ENCODE measurements at places on chromosomes 4 and X.

GRCh38 chr4:1767061-1767769 is 25.9 kb upstream of the FGFR3 start:
- DNase-seq, result no peak

DNA sequence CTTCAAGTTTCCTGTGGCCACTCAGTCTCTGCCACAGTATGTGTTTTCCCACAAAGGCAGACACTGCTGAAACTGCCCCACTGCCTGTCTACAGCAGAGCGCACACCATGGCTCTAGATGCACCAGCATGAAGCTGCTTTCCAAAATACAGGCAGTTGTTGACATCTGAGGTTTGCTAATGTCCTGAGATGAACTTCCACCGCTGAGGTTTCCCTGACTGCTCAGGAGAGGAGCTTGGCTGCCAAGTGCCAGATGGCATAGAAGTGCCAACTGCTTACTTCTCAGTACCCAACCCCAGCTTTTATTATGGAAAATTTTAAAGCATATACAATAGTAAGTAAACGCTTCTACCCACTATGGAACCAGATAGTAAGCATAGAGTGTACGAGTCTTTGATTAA is 61.0 kb upstream of the EXOC1L start:
- no peak for DNase-seq

- no peak for DNase-seq
These were observed 348.5 kb downstream of the INPP4B start for GRCh38 chr4:142497606-142498005.

- DNase-seq, result no peak
These were observed 169.3 kb downstream of the GC start for GRCh38 chr4:71614621-71615020.

GRCh38 chrX:131944936-131945902 is 77.9 kb upstream of the STK26 start:
- no peak for DNase-seq

DNA sequence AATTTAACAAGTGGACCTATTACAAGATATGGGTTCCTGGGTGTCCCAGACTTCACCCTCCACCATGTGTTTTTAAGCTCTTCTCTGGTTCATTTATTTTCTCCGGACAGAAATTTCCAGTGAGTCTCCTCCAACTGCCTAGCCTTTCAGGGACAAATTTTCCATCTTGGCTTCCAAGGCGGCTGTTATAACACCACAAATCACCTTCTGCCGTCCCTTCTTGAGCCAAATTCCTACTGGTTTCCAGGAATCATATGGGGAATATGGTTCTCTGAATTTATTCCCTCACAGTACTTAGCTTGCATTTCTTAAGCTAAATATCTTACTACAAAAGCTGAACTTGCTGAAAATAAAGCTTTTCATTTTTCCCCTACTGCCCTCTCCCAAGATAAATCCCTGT is 18.8 kb downstream of the NEXMIF start:
- no peak for DNase-seq

GRCh38 chr4:87895964-87896621 is 63.3 kb downstream of the MEPE start:
- peak; percentile 84 for DNase-seq

- DNase-seq, result no peak
These were observed 48.3 kb downstream of the PDK3 start for GRCh38 chrX:24513416-24513815.

DNA sequence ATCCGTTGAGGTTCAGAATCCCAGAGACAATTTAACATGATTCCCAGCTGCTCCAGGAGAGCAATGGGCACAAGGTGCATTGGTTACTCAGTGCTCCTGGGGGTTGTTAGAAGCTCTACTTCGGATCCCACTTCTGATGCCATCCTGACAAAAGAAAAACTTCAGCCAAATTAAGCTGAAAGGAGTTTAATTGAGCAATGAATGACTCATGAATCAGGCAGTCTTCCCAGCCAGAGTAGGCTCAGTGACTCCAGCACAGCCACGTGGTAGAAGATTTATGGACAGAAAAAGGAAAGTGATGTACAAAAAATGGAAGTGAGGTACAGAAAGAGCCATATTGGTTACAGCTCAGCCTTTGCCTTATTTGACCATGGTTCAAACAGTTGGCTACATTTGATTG is 95.7 kb downstream of the PWWP3B start:
- DNase-seq, result no peak

DNA sequence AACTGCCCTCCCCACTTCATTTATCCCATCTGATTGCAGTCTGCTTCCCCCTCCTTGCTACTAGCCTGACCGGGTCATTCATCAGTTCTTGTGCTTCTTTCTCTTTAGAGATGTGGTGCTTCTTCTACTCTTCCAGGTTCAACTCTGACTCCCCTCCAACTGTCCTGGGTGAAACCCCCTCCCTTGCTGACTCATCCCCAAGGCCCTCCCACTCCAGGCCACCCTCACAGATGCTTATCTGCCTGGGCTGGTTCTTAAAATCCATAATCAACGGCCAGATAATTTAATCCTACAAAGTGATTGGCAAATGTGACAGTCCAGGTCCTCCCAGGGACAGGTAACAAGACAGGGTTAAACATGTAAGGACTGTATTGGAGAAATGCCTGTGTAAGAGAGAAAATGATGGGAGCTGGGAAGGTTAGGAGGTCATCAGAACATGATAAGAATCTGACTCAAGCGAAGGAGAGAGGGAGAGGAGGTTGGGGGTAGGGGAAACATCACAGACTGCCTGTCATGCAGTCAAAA is 182.8 kb upstream of the C1QTNF7 start:
- no peak for DNase-seq

GRCh38 chr4:111707491-111707890 is 437.8 kb upstream of the FAM241A start:
- DNase-seq, result no peak

GRCh38 chr4:82893942-82894341 is 3.0 kb upstream of the SEC31A start:
- no peak for DNase-seq

GRCh38 chrX:153306527-153307115 is 14.9 kb downstream of the PNMA6F start:
- no peak for DNase-seq

DNA sequence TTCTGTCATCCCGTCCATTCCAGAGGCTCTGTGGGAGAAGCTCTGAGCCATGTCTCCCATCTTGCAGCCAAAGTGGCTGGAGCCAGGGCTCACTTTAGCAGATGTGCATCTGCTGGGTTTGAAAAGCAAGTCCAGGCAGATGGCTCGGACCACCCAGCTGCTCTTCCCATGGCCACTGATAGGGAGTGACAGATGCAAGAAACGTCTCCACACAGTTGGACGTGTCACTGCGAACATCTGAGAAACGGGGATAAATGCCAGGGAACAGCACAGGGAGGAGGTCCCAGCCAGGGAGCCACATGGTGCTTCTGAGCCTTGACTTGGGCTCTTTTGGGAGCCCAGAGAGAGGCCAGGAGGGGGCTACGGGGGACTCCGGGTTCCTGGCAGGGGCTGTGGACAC is 242.3 kb downstream of the AFAP1 start:
- DNase-seq, result no peak

DNA sequence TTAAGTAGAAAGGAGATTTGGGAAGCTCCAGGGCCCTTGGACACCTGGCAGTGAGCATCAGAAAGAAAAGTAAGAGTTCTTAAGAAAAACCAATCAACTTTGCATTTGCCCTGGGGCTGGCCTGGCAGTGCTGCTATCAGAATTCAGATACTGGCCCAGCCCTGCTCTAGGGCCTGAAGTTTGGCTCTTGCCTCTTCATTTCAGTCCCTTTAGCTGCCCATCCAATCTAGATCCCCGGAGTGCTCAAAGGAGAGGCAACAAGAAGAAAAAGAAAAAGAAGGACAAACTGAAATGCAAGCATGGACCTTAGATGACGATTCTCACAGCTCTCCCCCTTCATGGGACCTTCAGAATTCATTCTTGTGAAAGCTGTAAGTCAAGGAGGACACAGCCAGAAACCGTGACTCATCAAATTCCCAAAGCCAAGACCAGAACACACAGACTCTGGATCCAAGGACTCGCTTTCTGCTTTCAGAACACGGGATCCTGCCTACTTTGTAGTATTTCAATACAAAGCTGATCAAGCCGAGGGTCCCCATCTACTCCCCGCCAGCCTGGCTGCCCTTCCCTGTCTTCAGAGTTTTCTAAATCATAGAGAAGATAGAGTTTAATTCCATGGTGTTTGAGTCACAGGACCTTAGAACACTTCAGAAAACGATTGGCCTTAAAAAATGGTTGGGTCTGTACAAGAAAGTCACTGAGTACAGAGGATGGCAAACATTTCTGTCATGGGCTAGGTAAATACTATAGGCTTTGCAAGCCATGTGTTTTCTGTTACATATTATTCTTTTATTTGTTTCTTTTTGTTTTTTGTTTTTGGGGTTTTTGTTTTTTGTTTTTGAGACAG is 103.7 kb downstream of the RBM47 start:
- peak; percentile 78 for DNase-seq

Data from ELR (cell line).